ENCODE measurements at places on chromosomes 5 and 9.

DNA sequence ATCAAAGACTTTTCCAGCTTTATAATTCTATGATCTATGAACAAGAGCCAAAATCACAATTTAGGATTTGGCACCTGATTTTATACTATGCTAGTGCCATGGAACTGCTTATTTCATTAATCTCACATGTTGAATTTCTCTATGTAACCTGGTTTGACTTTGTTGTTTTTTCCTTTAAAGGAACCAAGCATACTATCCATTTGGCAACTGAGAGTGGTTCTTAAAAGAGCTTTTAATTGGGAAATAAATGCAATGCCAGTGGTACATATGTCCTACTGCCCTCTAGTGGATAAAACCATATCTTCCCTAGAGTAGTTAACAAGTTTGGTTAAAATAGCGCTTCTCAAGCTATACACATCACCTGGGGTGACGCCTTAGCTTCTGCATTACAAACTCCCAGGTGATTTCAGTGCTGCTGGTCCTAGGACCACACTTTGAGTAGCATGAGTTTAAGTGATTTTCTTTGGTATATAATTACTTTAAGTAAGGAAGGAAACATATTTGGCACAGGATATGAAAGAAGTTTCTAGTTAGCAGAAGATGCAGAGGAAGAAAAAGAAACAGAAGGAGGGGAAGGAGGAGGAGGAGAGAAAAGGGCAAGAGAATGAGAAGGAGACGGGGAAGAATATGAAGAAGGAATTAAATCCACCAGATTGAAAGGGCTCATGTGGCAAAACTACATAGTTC lies 56.8 kb downstream of the FGF10 start:
- no peak for DNase-seq

GRCh38 chr9:107193251-107193650 lies 89.8 kb upstream of the RAD23B start:
- no peak for DNase-seq

DNA sequence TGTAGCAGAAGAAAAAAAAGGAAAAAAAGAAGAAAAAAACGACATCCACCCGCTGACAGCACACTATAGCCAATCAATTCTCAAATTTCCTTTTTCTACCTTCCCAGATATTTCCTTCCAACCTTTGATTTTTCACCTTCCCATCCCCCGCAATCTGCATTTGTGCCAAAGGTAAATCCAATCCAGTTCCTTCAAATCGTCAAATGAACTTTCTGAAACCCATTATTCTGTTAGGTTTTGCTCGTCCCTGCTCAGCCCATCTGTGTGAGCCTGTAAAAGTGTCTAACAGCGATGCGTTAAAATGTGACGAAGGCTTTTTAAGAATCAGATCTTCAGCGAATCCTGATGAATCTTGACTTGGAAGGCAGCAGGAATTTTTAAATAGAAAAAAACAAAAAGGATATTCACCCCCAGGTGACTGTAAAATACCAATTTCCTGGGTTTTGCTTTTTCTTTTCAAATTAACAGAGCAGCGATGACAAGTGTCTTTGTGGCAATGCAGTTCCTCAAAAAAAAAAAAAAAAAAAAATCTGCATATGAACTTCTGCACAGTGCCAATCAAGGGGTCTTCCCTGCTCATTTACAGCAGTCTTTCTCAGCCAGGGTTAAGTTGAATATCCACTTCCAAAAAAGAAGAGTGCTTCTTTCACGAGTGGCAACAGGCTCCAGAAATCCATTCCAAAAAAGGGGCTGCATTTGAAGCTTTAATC lies 367 bp upstream of the SHC3 start:
- DNase-seq: no peak

DNA sequence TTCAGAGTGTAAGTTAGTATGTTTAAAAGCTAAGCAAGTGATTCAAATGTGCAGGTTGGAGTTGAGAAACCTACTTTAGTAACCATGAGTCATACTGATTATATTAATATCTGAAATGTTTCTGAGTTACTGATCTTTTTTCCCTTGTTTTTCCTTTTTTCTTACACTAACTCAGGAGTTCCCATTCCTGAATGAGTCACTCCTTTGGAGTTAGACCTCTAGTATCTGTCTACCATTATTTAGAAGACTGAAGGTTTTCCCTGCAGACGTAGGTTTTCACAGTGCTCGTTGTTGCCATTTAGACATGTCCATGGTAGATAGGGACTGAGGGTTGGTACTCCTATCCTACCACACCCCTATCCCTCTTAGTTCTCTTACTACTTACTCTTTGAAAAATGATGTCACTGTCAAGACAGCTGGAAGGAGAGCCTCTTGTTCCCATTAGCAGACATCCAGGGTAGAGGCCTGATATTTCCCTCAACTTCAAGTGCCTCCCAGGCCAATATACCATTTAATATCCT lies 20.2 kb downstream of the OCLN start:
- DNase-seq: no peak

DNA sequence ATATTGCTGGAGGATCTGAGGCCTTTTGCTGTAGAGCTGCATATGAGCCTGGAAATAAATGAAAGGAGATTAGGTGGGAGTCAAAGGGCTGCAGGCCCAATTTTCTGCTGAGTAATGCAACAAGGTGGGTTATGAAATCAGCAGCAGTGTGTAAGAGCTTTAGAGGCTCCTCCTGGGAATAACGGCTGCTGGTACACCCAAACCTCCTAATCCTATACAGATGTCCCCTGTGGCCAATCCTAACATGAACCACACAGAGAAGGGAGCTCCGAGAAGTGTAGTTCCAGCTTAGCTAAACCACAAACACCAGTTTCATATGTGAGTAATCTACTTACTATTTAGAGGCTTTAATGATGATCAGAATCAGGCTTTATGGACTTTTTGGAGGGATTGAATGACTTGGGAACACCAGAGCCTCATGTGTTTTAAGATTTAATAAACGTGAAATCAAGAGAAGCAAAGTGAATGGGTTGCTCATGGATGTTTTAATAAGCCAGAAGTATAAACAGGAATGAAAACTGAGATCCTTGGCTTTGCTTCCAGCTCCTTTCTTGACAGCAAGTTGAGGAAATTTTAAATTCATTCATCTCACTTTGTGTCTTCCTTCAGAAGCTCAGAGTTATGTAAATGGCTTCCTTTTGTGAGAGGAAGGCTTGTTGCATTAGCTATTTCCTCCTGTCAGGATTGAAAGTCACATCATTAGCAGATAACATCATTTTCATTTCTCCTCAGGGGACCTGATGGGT lies 437.5 kb downstream of the TMEM232 start:
- no peak for DNase-seq

DNA sequence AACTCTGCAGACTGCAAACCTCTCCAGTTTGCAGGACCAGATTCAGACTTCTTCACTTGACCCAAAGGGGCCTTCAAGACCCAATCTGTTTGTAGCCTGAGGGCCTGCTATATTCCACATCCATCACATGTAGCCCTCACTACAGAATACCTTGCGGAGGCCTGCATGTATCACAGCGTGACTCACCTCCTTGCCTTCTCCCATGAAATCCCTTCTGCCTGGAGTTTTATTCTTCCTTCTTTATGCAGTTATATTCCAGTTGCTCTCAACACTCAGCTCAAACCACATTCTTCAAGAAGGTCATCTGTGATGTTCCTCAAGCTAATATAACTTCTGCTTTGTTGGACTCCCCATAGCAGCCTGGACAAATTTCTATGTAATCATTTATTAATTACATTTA lies 198.5 kb upstream of the PTGER4 start:
- no peak for DNase-seq
